Stimulated activated memory B cell treated with anti-CD40 and anti-IgM and Interleukin-4, amounts not matched to agents 10 μg/mL and 1 μg/mL and 100 μg/mL, for 72 hours (primary cell): ENCODE measurements at places on chromosomes 12 and 14.
A peak's percentile ranks its signal among the peaks of the same experiment; 100 is the strongest.

- ATAC-seq: no peak
These were observed 65.3 kb downstream of the IFT43 start for GRCh38 chr14:76050797-76051392.

DNA sequence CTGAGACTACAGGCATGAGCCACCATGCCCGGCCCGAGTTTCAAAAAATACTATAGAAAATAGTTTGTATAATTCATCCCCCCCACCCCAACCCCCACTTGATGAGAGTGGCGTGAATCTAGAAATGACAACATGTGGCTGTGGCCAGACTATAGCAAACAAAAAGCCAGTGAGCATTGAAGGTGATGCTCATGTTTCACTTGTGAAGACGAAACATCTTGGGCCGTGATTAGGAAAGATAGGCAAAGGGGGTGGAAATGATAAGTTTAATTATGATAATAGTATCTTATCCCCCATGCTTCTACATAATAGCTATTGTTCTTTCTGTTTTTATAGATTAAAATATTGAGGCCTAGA lies 8.5 kb downstream of the BORCS5 start:
- no peak for ATAC-seq

DNA sequence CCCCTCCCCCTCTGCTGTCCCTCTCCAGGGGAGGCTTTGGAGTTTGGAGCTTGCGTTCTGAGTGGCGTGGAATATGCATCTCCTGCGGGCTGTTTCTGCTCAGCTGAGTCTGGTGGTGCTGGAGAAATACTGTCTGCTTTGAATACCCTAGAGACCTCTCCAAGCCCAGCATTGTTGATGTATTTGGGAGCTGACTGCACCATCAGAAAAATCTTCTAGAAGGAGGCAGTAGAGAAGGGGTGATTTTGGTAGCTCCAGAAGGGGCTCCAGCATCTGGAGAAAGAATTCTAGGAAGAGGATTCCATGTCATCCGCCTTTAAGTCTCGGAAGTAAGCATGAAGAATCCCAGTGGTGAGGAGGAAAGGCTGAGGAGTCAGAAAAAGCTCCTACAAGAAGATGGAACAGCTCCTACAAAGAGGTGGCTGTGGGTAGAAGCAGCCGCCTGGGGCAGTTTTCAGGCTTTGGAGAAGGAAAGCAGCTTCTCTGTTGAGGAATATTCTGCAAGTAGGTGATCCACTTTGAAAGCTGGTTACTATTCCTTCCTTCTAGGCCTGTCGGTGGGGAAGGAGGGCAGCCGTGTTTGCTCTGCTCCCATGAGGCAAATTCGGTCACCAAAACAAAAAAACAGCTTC lies 9.7 kb downstream of the MLXIP start:
- no peak for ATAC-seq

- peak; percentile 80 for ATAC-seq
These were observed 100.5 kb downstream of the LRRC74A start for GRCh38 chr14:76926521-76927251.

DNA sequence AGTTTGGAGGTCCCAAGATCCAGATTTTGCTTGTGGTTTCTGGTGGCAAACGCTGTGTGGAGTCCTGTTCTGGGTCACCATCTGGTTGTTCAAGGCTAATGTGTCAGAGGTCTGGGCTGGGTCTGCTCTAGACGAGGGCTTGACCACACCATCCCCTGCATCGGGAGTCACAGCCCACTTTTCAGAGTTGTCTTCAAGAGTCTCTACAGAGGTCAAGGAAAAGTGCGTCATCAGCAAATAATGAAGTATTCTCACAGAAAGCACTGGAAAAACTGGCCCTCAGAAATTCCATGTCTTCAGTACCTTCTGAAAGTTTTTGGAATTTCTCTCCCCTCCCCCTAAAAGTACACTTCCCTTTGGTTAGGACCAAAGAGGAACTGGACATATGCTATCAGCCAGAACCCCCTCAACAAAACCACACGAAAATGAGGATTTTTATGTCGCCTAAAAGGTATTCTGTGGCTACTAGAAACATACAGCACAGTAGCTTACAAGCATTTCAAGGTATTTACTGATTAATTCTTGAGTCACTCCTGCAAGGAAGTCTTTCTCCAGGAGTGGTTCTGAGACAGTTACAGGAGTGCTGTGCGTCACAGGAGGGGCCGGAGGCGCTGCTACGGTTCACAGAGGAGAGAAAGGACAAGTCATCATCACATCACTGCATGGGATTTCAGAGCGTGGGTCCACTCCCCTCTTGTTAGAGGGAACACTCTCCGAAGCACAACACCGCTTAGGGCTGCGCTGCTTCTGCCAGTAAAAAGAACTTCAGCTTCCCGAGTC lies 35.4 kb downstream of the RAD52 start:
- ATAC-seq: no peak

GRCh38 chr14:64212666-64213065 lies 81.5 kb downstream of the ESR2 start:
- ATAC-seq: no peak

GRCh38 chr14:70920608-70921007 lies 13.3 kb downstream of the PCNX1 start:
- ATAC-seq: no peak

- ATAC-seq: no peak
These were observed 91.5 kb downstream of the GALNT9 start for GRCh38 chr12:132237772-132238487.

DNA sequence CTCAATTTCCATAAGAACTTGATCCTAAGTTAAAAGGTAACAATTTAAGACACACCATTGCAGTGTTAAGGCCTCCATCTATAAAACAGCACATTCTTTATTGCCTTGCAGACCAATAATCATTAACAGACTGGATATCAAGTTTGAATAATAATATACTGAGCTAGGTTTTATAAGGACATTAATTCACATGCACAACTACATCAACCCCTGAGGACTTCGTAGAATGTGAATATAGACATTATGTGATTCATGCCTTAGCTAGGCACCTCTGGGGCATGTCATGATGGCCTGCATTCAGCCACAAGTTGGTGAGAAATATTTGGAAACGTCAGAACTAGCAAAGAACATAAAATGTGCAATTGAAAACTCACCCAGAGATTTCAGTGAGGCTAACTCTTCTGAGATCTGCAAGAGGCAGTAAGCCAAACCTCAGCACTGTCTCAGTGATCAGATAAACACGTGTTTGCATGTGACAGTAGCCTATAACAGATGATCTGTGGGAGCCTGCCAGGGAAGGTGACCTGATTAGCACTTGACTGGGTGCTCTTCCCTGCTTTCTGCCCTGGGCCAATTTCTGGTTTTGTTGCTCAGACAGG lies 492.2 kb downstream of the FLRT2 start:
- ATAC-seq: no peak

DNA sequence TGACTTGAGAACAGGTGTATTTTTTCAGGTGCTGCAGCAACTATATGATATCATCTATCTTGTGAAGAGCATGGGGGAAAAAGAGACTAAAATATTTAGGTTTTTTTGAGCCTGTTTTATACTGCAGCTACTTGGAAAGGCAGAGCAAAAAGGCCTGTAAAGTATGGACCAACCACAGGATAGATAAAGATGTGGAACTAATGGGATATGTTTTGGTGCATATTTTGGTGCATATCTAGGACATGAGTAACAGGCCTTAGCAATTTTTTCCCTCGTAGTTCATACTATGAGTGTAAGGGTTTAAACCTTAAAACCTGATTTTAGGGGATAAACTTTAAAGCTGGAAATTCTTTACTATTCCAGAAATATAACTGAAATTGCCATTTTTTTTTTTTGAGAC lies 6.0 kb upstream of the GTSF1 start:
- no peak for ATAC-seq
